ENCODE measurements at places on chromosomes 1 and 21.

- DNase-seq = no peak
Observed at GRCh38 chr1:217137210-217137881, 414.1 kb upstream of the ESRRG start.

DNA sequence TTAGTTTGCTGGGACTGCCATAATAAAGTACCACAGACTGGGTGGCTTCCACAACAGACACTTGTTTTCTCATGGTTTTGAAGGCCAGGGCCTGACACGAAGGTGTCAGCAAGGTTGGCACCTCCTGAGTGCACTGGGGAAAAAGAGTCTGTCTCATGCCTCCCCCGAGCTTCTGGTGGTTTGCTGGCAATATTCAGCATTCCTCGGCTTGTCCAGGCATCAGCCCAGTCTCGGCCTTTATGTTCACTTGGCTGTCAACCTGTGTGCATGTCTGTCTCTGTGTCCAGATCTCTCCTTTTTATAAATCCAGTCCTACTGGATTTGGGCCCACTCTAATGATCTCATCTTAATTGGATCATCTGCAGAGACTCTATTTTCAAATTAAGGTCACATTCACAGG lies 72.6 kb downstream of the DOP1B start:
- no peak for DNase-seq

GRCh38 chr1:207579436-207579799 lies 65.5 kb upstream of the CR1L start:
- peak; percentile 10 for DNase-seq

DNA sequence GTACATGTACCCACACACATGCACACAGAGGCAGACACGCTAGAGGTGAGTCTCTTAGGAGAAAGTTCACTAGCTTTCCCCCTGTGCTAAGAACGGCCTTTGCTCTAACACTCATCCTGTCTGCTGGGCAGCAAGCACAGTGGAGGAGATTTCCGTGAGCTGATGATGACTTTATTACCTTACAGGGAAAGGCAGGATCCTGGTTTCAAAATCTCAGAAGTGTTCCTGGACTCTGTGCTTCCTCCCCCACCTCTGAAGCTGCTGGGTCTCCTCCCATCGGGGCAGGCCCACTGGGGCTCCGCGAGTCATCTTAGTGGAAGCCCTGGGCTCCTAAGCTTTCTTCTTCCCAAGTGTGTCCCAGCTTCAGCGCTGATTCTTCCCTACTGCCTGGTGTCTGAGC lies 2.7 kb downstream of the FAM3B start:
- DNase-seq = no peak
